Neural progenitor cell (in vitro differentiated cells): ENCODE measurements at places on chromosomes 16 and 17.

GRCh38 chr17:12463102-12463501, 202.6 kb upstream of the MYOCD start:
- DNase-seq = no peak

- no peak for DNase-seq
Measured at GRCh38 chr16:49482690-49483089, 109.1 kb downstream of the C16orf78 start.

- DNase-seq = no peak
Measured at GRCh38 chr17:82217530-82218204, 5.0 kb upstream of the CCDC57 start.

GRCh38 chr17:30520882-30521281, 43.7 kb downstream of the GOSR1 start:
- no peak for DNase-seq

GRCh38 chr16:24589997-24590396, 50.6 kb downstream of the RBBP6 start:
- no peak for DNase-seq

- peak; percentile 91 for DNase-seq
Measured at GRCh38 chr16:79599837-79600637, 500 bp downstream of the MAF start.

GRCh38 chr17:36939052-36939801, 2.0 kb downstream of the LHX1 start:
- DNase-seq = peak; percentile 45
